ENCODE measurements at places on chromosomes 12 and 14.

DNA sequence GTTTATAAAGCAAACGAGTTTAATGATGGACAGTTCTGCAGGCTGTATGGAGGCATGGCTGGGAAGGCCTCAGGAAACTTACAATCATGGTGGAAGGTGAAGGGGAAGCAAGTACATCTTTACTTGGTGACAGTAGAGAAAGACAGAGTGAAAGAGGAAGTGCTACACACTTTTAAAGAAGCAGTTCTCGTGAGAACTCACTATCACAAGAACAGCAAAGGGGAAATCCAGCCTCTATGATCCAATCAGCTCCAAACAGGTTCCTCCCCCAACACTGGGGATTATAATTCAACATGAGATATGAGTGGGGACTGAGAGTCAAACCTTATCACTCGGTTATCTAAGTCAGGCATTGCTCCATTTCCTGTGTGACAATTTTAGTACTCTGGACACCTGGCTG is 189.9 kb upstream of the CNTN1 start:
- no peak for DNase-seq

- DNase-seq, result no peak
Measured at GRCh38 chr12:3313675-3314663, 177.0 kb upstream of the PRMT8 start.

DNA sequence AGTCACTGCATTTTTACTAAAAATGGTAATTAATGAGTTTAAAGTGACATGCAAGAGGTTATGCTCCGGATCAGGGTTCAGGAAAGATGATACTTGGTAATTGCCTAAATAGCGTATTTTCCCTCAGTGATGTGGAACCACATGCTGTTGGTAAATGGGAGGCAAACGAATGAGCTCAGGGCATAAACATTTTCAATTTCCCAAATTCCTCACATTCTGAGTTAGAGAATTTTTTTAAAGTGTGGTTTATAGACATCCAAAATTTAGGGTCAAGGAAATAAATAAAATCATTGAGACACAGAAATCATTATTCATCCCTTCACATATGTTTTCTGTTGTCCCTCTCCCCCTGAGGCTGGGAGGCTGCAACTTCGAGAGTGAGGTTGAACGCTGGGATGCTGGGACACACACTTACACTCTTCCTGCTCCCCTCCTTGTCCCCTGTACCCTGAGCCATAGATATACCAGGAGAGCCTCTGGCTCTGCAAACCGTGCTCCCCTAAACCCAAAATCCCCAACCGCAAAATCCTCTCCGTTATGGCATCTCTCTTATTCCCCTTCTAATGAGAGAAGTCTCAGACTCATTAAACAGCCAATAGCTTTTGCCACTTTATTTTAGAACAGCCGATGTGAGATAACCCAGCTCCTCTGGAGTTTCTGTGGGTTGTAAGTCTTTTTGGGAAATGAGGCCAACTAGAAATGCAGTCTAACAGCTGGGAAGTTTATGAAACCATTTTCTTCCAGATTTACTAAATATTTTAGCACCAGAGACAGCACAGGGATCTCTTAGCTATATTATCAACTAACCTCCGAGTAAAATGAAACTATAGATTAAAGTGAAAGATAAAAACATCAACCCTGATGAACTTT is 21.4 kb upstream of the ADGRD1 start:
- no peak for DNase-seq

DNA sequence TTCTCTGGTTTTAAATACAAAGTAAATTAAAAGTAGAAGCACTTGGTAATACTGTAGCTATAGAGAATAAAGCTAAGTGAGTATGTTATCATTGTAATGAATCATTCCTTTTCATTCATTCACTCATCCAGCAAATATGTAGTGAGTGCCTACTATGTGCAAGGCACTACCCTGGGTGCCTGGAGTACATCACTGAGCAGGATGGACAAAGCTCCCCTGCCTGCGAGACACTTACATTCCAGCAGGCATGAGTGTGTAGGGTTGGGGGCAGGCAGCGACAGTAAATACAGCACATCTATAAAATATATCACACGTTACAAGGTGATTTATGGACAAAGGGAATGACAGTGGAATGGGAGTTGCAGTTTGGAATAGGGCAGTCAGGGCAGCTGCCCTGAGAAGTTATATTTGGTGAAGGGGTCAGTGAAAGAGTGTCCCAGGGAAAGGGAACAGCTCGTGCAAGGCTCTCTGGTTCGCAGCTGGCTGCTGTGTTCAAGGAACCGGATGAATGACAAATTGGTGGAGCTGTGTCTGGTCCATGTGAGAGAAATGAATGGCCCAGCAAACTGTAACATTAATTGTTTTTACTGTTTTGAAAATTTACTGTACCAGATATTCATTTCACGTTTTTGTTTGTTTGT is 159.6 kb downstream of the CRADD start:
- no peak for DNase-seq

DNA sequence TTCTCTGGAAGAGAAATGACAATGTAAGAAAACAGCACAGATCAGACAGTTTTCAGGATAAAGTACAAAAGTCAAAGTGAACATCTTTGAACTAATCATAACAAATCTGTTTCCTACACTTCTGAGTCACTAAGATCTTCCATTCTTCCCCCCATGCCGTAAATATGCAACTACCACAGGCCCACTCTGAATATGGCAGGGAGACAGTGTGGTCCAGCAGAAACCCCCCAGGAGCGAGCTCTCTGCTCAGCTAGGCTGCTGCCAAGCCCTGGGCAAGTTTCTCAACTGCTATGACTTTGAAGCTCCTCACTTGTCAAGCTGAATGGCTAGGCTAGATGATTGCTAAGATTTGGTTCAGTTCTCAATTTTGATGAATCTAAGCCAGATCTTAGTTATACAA is 148.1 kb downstream of the EFCAB11 start:
- no peak for DNase-seq

GRCh38 chr12:30599608-30600007 is 96.1 kb downstream of the IPO8 start:
- no peak for DNase-seq

- DNase-seq, result no peak
Measured at GRCh38 chr12:60123557-60123956, 527.7 kb downstream of the SLC16A7 start.

GRCh38 chr12:86213012-86213411 is 43.2 kb downstream of the MGAT4C start:
- DNase-seq, result no peak

DNA sequence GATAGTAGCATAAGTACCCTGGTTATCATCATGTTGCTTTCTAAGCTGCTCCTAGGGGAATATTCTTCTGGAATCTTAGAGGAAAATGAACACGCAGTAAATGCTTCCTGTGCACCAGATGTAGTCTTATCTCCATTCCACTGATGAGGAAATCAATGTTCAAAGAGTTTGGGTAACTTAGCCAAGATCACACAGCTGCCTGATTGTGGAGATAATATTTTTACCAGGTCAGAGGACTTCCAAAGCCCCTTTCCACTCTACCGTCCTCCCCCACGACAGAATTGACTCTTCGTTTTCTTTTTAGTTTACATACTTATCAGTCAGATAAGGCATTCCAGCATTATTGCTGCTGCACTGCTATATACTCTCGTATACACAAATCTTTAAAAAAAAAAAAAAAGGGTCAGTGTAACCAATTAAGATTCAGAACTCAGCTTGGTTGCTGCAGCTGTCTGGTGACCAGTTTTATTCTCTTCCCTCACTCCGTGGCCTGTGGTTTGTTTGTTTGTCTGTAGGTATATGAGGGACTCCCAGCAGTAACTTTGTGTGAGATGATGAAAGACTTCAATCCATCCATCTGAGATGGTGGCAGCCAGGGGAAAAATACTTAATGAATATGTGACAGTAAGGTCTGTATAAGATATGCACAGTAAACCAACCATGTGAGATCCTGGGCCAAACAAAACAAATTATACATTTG is 110.5 kb downstream of the TGFB3 start:
- no peak for DNase-seq

GRCh38 chr12:55051197-55051947 is 31.6 kb downstream of the NEUROD4 start:
- no peak for DNase-seq

- DNase-seq, result no peak
Measured at GRCh38 chr12:52434760-52435530, 774 bp upstream of the KRT75 start.

- DNase-seq, result peak; percentile 64
Measured at GRCh38 chr14:62117010-62117750, 355.0 kb downstream of the SNAPC1 start.

DNA sequence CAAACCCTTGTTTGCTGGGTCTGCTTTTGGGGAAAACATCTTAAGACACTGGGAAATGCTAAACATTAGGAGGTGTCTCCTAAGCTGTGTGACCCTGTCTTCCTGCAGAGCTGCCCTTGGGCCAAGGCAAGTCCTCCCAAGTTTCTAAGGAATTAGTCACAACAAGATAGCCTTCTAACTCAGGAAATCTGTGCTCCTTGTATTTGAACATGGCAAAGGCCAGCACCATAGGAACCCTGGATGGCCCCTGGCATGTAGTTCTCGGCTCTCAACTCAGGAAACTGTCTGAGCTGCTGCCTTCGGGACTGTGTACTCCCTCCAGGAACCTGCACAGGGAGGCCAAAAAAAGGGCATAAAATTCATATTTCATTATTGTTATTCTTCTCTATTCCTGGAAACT is 37.6 kb upstream of the LTBP2 start:
- no peak for DNase-seq

DNA sequence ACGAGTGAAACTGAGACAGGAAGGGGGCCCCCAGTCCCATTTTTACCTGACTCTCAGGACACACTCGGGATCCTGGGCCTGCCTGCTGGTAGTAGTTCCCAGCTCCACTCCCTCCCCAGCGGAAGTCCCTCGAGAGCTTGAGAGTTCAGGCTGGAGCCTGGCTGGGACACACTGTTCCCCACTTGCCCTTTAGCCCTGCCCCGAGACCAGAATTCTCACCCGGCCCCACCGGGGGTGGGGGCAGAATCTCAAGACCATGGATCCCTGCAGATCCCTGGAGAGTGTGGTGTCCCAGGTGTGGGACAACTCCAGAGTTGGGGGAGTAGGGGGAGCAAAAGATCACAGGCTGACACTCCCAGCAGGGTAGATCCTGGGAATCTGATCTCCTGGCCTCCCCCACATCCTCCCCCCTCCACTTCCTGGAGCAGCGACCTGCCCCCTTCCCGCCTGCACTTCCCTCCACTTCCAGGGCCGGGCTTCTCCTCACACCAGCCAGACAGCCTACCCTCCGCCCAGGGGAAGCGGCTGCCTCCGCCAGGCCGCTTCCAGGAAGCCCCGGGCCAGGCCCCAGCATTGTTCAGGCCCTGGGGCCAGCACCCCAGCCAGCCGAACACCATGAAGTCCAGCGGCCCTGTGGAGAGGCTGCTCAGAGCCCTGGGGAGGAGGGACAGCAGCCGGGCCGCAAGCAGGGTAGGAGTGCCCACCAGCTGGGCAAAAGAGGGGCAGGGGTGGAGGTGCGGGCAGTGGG is at the start of gene TNS2:
Gene TNS2, plus strand, starts transcription at position 495 of the 748 bp plus-strand sequence. Its CDS starts 121 bp downstream, at position 616.
- no peak for DNase-seq

DNA sequence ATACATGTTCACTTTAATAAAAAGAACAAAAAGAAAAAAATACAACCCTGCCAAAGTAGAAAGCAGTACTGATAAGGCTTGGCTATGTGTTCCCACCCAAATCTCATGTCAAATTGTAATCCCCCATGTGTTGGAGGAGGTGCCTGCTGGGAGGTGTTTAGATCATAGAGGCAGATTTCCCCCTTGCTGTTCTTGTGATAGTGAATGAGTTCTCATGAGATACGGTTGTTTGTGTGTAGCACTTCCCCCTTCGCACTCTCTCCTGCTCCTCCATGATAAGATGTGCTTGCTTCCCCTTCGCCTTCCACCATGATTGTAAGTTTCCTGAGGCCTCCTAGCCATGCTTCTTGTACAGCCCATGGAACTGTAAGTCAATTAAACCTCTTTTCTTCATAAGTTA is 59.9 kb downstream of the USP15 start:
- DNase-seq, result no peak

DNA sequence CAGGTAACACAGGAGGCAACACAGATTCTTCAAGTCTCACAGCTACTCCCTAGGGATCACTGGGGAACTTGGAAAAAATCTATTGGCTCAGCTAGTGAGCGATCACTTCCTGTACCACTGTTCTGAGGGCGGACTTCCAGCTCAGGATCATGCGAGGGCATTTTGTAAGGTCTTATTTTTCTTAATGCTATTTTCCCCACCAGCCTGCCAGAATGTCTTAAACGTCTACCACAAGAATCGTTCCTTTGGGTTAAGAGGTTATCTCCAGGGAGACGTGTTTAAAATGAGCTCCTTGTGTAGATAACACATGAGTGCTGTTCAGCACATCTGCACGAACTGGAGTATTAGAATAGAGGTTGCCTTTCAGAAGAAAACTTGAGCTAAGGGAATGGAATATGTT is 162.6 kb downstream of the ETNK1 start:
- no peak for DNase-seq
